ENCODE measurements at places on chromosomes 6 and 20. TPM values are rescaled to one million over a fixed set of nuclear protein-coding genes. Genes with fewer than 3 reads are reported as not detected.

DNA sequence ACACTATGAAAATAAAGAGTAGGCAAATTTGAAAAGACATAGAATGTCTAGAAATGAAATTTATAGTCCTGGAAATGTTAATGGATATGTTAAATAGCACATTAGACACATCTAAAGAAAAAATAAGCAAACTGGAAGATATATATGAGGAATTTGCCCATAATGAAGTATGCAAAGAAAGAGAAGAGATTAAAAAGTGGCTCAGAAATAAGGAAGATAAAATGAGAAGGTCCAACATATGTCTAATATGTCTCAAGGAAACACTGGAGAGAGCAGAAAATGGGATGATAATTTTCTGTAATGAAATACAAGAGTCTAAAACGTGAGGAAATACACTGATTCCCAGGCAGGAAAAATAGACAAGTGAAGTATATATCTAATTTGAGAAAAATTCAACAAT, 36.6 kb upstream of the ARID1B start:
- no peak for DNase-seq

DNA sequence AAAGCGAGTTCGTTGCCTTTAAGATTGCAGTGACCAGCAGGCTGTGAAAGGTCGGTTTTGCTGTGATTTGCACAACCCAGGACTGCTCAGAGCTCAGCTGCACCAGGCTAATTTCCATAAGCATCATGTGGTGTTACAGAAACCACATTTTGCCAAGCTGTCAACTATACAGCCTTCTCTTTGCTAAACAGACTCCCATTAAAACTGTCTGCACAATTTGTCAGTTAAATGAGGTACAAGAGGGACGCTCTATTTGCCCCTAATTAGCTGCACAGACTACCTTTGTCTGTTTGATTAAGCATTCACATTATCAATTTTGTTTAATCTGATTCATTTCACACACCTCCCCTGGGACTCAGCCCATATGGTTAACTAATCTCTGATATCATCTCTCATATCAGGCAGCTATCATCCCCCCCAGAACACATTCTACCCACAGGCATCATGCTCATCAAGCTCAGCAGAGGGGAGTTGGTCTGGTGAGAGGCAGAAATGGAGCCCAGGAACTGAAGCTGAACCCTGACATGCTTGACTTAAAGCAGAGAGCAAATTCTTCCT, 62.1 kb downstream of the OLIG3 start:
- DNase-seq, result no peak

GRCh38 chr6:135129136-135129856, 51.8 kb upstream of the MYB start:
- DNase-seq, result no peak

- no peak for DNase-seq
These were observed 92.1 kb upstream of the NEDD9 start for GRCh38 chr6:11324453-11325015.

DNA sequence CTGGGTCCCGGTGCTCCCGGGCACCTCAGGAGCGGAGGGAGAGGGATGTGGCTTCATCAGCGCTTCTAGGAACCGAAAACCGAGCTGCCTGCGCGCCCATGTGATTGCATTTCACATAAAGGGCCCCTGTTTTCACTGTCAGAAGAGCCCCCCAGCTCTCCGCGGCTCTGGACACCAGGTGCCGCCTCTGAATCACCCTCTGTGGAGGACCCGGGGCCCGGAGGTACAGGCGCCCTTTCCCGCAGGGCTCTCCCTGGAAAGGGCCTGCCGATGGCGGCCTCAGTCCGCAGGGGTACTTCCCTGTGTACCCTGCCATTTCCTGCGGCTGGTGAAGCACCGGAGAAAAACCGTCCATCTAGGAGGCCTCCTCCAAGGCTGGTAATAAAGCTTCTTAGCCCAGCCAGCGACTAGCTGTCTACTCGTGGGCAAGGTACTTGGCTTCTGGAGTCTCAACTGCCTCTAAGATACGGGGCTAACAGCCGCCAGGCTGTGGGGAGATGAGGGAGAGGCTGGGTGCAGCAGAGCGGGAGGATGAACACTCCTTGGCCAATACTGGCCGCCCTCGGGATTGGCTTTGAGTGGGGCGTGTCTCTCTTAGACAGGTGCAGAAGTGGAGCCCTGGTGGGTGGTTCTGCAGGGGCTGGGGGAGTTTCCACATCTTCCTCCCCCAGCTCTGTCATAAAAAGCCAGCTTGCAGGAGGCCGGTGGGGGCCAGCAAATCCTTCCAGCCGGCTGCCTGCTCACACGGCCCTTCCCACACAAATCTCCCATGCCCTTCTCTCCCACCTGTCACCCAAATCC, 1.6 kb downstream of the PPP1R16B start:
- no peak for DNase-seq

DNA sequence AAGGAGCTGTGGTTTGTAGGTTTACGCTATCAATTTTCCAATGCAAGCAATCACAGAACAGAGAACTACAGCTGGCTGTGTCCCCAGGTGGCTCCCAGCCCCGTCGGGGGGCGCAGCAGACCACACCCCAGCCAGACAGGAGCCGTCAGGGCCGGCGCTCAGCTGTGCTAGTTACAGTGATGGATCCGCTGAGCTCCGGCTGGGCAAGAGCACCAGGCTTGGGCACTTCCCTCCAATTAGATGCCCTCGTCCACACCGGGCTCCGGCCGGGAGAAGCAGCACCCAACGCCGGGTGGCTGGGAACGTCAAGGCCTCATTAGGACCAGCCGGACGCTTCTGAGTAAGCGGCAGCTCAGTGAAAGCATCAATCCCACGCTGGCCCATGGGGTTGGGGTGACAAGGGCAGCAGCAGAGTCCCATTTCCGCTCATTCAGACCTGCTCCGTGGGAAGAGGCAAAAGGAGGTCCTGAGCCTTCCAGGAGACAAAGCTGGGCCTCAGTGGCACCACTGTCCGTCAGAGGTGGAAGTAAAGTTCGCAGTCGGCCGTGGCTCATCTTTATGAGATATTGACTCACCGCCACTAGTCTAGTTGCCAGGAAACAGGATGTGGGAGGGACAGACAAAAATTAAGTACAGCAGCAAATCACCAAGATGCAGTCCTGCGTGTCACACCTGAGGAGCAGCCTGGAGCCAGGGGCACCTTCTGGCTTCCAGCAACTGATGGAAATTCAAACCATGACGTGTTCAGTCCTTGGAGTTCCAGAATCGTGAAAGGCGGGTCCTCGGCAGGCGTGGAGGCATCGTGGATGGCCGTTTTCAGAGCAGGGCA, 164.1 kb downstream of the TAF4 start:
- no peak for DNase-seq

DNA sequence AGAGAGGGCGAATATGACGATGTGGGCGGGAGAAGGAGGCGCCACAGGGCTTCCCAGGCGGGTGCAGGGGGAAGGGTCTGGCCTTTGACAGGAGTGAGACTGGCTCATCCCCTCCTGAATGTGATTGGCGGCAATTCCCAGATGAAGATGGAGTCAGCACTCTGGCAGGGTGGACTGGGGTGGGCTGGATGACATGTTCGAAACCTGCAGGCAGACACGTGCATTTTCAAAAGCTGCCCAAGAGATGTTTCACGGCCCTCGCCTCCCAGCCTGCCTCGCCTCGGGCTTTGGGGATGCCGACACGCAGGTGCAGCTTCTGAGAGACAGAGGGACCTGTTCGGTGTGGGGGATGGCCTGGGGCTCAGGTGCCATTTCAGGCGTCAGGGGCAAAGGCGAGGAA, 66.8 kb upstream of the AFDN start:
- DNase-seq, result no peak

DNA sequence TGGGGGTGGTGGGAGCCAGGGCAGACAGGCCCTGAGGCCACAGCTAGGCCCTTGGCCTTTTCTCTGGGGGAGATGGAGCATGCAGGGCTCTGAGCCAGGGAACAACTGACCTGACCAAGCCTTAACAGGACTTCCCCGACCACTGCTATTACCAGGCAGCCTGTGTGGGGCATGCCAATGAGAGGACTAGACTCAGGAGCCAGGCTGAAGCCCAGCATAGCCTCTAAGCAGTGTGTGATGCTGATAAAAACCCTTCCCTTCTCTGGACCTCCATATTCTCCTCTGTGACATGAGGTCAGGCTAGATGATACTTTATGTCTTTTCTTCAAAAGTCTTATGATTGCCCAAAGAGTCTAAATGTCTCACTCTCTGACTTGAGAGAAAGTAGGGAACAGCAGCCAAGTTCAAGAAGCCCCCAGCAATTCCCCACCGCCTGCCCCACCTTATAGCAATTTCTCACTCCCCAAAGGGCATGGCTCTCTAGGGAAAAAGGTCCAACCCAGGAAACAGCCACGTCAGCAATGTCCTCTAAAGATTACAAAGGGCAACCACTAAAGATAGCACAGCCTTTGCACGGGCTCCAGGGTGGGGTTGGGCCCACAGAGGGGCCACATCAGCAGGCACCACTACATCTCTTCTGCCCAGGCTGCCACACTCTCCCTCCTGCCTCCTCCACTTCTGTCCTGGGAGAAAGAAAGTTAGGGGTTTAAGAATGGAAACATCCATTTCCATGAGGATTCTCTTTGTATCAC, 71.3 kb downstream of the TRERF1 start:
- no peak for DNase-seq

DNA sequence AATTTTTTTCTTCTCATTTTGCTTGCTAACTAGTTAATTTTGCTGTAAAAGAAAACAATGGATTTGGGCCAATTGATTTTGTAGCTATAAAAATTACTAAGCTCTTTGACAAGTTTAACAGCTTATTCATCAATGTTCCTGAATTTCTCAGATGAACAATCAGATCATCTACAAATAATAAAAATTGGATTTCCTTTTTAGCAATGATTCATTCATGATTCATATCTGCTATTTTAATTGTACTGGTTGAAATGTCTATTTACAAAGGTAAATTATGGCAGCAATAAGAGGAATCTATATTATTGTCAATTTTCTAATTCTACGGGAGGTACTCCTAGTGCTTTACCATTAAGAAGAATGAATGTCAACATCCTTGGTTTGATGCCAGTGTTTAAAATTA, 178.8 kb upstream of the BTBD3 start:
- DNase-seq, result no peak

DNA sequence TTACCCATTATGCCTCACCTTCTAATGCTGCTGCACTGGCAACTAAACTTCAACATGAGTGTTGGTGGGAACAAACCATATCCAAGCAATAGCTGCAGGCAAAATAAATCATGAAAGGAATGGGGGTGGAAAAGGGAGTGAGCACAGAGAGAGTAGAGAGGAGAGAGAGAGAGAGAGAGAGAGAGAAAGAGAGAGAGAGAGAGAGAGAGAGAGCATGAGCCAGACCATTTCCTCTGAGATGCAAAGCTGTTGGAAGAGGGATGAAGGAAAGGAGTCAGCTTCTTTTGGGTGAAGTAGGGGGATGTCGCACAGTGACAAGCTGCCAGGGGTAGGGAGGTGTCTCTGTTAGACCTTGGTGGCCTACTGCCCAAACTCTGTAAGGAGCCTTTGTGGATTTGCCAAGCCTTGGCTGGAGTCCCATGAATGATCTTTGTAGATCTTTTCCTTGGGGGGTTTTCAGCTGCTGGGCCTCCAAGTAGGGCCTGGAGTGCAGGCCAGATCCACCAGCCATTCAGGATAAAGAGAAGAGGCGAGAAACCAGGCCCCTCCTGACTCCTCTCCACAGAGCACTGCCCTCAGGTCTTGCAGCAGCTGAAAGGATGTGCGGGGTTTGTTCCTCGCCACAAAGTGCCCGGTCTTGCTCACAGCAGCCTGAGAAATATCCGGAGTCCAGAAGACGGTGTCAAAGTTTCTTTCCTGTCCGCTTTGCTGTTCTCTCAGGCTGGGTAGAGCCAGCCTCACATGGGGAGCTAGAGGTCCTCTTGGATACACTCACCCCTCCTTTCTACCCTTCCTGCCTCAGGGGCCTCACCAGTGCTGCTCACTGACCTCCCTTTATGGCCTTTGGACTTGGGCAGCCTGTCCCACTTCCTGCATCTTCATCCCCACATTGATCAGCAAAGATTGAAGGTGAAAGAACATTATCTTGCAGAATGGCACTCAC, 17.8 kb downstream of the BTBD3 start:
- DNase-seq, result peak; percentile 74

- no peak for DNase-seq
These were observed 420.9 kb upstream of the FLRT3 start for GRCh38 chr20:14758356-14758755.

GRCh38 chr20:63021356-63022321, 14.9 kb upstream of the BHLHE23 start:
- DNase-seq, result no peak

DNA sequence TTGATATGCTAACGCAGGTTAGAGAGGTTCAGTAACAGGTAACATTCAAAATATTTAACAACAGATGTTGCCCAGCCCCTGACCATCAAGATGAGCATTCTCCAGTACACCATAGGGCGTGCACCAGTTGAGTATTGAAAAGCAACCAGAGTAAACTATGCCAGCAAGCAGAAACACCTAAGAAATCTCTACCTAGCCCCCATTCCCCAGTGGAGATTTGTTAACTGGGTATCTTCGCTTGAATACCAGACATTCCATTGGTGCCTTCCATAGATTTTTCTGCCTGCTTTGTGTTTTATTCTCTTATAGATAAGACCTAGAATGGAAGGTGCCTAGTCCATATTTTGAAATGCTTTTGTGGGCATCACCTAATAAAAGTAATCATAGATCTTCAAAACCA, 623.9 kb downstream of the KIF16B start:
- DNase-seq, result no peak

DNA sequence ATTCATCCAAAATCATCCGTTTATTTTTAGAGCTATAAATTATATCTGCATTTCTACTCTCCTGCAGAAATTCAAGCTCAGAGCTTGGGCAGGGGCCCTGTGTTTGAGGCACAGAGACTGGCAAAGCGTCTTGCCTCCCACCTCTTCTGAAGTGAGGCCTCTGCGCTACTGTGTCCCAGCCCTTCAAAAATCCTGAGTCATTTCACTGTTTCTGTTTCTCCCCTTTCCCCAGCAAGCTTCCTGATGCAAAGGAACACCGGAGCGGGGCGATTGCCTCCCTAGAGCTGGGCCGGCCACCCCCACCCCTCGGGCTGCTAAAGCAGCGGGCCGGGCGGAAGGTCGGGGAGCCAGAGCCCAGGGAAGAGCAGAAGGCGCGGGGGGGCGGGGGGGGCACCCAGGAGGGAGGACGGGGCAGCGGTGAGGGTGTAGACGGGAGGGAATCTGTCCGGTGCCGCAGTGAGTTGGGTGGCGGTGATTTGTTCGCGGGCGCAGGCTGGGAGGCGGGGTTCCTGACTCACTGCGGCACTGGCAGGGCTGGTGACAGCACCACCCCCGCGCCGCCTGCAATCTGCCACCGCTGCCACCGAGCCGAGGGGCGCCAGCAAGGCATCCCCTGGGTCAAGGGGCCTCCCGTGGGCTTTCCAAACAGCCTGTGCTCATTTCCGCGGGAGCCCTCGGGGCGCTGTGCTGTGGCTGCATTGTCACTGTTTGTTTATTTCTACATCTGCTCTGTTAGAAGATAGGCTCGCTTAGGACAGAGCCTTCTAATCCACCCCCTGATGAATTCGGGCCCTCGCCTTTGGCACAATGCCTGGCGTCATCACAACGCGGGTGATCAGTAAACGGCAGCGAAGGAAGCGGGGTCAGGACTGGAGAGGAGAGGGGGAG, 46.5 kb upstream of the SNAP25 start:
- peak; percentile 77 for DNase-seq

- DNase-seq, result no peak
These were observed 13.8 kb downstream of the SPTLC3 start for GRCh38 chr20:13022401-13023155.

Gene R3HDML
- total RNA-seq, result not detected

Gene BEND6
- total RNA-seq, result 0.95 TPM

Gene SLC12A5
- total RNA-seq, result 0.52 TPM

Gene PKHD1
- total RNA-seq, result 6.1 TPM

Gene PDE7B
- 3.1 TPM for total RNA-seq

Gene DYNLT2
- 5.2 TPM for total RNA-seq

Gene IRF4
- 4.6 TPM for total RNA-seq

Gene RSPH9
- total RNA-seq, result 5.4 TPM

Gene PLA2G7
- 9.4 TPM for total RNA-seq

Gene SAPCD1
- total RNA-seq, result 4.4 TPM

Gene C20orf204
- total RNA-seq, result 1.3 TPM

Gene CUL7
- total RNA-seq, result 23.6 TPM

Gene RAB32
- total RNA-seq, result 30.0 TPM

Gene SLC16A10
- total RNA-seq, result 10.5 TPM

Measured in lung (tissue), 17 donors.